Right lobe of liver (tissue), 6 donors: ENCODE measurements at places on chromosomes 1 and 21.

DNA sequence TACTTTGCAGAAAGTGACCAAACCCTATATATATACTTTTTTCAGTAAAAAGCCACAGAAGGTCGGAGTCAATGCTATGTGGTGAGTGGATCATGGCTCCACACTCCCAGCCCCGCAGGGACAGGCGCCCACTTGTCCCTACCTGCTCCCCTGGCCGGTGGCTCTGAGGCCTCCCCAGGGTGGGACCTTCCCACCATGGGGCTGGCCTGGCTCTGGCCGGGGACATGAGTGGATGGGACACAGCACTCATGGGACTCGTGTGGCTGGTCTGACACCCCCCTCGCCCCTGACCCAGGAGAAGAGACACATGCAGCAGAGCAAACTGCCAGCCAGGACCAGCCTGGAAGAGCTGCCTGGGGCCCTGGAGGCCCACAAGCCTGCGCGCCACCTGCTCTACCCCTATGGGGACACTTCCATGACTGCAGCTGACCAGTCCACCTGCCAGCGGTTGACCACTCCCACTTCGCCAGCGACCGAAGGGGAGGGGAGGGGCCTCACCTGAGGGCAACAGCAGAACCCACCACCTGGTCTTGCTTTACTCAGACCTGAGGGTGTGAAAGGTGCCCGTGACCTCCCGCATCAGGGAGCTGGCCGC, 2.2 kb downstream of the SPATC1L start:
- DNase-seq: no peak

DNA sequence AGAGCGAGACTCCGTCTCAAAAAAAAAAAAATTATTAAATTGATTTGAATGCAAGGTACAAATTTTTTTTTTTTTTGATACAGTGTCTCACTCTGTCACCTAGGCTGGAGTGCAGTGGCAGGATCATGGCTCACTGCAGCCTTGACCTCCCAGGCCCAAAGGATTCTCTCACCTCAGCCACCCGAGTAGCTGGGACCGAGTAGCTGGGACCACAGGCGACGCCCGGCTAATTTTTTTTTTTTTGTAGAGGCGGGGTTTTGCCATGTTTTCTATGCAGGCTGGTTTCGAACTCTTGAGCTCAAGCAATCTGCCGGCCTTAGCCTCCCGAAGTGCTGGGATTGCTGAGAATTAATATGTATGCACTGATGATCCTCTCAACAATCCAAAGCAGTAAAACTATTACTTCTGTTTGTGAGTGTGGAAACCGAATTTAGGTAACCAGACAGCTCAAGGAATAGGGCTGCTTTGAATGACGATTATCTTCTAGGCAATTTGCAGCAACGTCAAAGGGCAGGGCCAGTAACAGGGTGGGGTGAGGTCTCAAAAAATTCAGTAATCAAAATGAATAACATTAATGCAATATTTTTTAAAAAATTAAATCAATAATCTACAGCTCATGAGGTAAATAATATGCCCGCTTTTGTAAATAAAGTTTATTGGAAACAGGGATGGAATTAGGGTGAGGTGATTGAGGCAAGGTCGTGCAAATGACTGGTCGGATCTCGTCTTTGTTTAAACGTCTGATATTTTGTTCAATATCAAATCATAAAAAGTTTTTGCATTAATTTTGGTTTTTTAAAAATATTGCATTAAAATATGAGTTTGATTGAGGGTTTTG, 1.2 kb downstream of the CLSPN start:
- DNase-seq: no peak

DNA sequence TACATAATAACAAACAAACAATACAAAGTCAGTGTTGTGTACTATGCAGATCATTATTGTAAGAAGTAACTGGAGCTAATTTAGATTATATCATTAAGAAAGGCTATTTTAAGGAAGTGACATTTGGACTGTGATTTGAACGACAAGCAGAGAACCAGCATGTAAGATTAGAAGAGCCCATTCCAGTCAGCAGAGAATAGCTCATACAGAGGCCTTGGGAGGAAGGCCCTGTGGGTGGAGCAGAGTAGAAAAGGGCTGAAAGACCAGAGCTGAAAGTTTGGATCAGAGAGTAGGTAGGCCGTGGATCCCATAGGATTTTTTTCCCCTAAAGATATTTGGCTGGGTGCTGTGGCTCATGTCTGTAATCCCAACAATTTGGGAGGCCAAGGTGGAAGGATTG, 190.1 kb downstream of the OMA1 start:
- DNase-seq: no peak

DNA sequence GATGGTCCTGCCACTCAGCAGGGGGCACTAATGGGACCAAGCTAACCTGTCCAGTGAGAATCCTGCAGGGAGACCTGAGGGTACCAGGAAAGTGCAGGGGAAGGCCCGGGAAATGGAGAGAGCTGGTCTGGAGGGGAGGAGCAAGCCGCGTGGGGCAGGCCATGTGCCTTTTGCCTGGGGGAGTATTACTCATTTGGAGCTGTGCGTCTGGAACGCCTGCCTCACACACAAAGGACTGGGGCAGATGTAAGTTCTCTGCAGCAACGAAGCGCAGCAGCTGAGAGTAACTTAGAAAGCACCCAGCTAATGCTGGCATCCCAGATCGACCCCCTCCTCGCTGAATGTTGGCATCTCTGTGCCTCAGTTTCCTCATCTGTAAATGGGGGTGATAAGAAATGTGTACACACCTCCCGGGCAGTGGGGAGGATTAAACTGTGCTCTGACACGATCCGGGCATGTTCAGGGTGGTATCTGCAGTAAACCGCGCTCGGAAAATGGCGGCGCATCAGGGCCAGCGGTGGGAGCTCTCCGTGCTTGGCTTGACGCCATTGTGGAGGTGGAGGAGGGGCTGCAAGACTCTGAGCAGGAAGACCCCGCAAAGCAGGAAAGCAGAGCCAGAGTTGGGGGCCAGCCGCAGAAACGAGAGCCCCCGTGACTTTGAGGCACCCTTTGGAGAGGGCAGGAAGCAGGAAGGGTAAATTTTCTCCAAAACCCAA, 212.5 kb downstream of the NPHP4 start:
- DNase-seq: no peak
